ENCODE measurements at places on chromosomes 13 and 19. TPM values are rescaled to one million over a fixed set of nuclear protein-coding genes. Genes with fewer than 3 reads are reported as not detected.

Gene CGB3
- not detected for total RNA-seq

Gene PTOV1
- 287 TPM for total RNA-seq

Gene NLRP4
- total RNA-seq: not detected

Gene CAMSAP3
- 65.4 TPM for total RNA-seq

Gene OXGR1
- total RNA-seq: 0.31 TPM

Gene F10
- 32.2 TPM for total RNA-seq

Gene N4BP2L2
- total RNA-seq: 75.0 TPM

Gene ZNF415
- 11.1 TPM for total RNA-seq

Gene PRSS57
- not detected for total RNA-seq

Gene ADGRE3
- total RNA-seq: not detected

Gene ELSPBP1
- total RNA-seq: not detected

Gene SMIM44
- total RNA-seq: not detected

Gene C19orf67
- total RNA-seq: 11.8 TPM

Gene CGB8
- total RNA-seq: not detected

Gene KLK8
- total RNA-seq: not detected

Gene NALCN
- total RNA-seq: not detected

Gene TICAM1
- 2.4 TPM for total RNA-seq

Gene BRME1
- total RNA-seq: 3.7 TPM

Gene SPRYD7
- 2.4 TPM for total RNA-seq

Gene DPY19L3
- total RNA-seq: 62.1 TPM

Gene DACT3
- total RNA-seq: 0.15 TPM

Gene URAD
- total RNA-seq: not detected
